ENCODE measurements at places on chromosomes 4 and X.

- no peak for DNase-seq
Observed at GRCh38 chr4:2808001-2808400, 15.1 kb downstream of the SH3BP2 start.

- no peak for DNase-seq
Observed at GRCh38 chr4:131347816-131348215, 1801.3 kb upstream of the PCDH10 start.

DNA sequence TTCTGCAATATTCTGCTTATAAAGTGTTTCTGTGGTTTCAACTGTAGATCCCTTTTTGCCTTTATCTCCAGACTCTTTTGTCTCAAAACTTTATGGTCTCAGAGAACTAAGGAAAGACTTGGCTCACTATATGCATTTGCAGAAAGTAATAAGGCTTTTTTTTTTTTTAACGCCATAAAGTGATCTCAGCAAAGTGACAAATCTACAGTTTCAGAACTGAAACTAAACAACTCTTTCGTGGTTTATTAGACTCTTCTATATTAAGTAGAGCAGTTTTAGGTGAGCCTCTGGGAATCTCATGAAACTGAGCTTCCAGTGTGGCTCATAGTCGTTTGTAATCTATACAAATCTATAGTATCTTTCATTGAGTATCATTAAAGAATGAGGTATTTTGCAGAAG is 15.3 kb downstream of the ATP7A start:
- no peak for DNase-seq

DNA sequence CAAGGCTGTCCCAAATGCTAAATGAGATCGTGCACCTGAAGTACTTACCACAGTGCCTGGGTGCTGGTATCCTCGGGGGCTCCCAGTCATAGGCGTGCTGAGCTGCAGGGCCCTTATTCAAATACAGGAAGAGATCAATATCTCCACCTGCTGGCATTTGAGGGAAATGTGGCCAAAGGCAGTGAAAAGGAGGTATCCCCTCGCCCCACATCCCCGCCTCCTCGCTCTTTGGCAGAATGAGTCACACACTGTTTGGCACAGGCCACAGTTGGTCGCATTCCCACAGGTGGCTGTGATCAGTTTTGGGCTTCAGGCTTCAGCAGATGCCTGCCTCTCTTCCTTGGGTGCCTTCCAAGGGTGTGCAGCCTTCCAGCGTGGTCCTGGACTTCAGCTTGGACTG is 28.4 kb downstream of the ZNF185 start:
- DNase-seq: peak; percentile 22

GRCh38 chrX:70554948-70555347 is 110.3 kb downstream of the DLG3 start:
- DNase-seq: no peak

DNA sequence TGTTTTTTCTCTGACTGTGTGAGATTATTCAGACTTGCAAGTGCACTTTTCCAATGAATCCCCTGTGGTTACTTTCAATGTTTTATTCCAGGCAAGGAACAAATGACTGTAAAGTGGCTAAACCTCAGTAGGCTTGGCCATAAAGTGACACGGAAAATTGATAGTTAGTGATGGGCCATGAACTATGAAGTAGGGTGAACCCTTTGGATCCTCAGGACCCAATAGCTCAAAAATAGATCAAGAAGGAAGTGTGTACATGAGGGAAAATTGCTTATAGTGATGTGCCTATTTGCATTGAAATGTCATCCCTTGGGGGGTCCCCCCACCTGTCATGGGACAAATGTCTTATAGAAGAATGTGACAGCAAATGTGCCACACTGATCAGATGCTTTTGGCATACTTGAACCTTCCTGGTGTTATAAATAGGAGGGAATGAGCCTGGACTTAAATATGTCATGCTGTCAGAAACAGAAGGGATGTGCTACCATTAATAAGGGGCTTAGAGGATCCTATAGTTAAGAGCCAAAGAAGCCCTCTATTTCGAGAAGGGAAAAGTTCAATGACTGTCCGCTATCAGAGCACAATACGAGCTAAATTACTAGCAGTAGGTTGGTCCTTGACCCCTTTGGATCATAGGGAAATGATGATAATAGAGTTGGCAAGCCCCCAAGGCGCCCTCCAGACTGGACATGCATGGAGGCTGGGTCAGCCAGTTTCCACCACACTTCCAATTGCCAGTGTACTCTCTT is 30.3 kb downstream of the SLC16A2 start:
- no peak for DNase-seq

- DNase-seq: no peak
Observed at GRCh38 chr4:69056921-69057550, 39.2 kb upstream of the UGT2B7 start.

GRCh38 chr4:54074381-54074780 is 10.0 kb upstream of the CHIC2 start:
- DNase-seq: no peak

- DNase-seq: no peak
Observed at GRCh38 chrX:150334981-150335380, 28.1 kb upstream of the MAMLD1 start.

DNA sequence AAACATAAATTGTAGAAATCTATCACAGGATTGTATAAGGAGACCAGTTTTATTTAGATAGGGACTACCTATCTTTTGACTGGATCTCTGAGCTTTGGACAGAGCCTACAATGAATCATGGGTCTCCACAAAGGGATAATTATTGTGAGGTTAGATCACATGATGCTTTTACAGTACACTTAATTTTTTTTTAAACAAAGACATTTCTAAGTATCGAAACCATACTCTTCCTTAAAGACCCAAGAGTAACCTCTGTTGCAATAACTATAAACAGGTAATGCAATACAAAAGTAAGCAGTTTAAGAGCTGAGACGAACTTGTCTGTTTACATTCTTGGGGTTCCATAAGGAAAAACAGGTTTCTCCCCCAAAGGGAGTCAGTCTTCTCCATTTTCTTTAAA is 64.3 kb upstream of the GABRE start:
- no peak for DNase-seq

DNA sequence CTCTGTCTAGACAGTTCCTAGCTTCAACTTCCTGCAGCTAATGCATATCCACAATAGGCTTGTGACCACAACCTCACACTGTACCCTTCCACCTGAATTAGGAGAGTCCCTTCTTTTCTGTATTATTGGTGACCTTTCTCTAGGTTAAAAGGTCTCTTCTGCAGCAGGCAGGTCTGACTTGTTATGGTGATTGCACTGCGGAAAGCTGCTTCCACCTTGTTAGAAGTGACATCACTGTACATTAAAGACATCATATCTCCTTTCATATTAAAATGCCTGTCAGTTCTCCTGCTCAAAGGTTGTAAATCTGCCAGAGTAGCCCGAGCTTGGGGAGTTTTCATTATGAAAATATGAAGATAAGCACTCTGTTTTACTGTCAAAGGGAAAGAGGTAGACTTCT is 21.5 kb upstream of the LSM6 start:
- no peak for DNase-seq

DNA sequence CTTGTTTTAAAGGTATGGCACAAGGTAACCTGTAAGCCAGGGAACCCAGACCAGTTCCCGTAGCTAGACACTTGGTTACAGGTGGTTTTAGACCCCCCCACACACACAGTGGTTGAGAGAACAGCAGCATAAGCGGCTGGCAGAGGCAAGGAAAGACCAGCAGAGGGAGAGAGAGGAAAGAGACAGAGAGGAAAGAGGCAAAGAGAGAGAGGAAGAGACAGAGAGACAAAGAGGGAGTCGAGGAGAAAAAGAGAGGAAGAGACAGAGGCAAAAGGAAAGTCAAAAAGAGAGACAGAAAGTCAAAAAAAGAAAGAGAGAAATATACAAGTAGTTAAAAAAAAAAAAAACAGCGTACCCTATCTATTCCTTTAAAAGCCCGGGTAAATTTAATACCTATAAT is 19.5 kb upstream of the PCSK1N start:
- DNase-seq: no peak
